ENCODE measurements at places on chromosomes 1 and 21.

DNA sequence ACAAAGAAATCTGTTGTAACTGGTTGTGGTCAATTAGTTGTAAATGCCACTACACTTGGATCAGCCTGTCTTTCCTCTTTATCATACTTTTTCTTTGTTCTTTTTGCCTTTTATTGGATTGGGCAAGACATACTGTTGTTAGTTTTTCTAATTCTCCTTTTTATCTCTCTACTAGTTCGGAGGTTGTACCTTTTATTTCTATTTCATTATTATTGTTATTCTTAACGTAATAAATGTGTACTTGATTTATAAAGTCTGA is 59.2 kb downstream of the IVNS1ABP start:
- no peak for DNase-seq

DNA sequence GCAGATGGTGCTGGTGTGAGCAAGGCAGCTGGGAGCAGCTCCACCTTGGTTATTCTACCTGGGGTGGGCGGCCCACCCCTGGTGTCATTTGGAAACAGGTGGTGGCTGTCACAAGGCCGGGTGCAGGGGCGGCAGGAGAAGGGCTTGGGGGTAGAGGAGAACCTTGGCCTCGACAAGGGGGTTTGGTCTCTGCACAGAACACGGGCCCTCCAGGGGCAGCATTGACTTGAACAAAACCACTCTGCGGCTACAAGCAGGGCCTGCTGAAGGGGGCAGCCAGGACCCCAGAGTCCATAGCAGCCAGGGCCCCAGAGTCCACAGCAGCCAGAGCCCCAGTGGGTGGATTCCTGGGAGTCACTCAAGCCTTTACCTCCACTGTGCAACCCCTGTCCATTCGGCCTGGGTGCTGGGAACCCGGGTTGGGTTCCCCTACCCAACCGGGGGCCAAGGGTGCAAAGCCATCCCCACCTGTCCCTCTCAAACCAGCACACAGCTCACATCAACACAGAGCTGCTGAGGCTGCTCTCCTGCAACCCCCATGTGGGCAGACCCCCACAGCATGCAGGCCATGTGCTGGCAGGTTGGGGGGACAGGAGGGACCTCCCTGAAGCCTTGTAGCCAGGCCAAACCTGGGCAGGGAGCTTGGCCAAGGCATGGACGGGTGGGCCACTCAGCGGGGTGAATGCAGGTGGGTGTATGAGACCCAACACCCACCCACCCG is 7.7 kb downstream of the TRIM11 start:
- DNase-seq: peak; percentile 56

GRCh38 chr1:7684132-7684531 is 87.0 kb upstream of the VAMP3 start:
- DNase-seq: peak; percentile 56

DNA sequence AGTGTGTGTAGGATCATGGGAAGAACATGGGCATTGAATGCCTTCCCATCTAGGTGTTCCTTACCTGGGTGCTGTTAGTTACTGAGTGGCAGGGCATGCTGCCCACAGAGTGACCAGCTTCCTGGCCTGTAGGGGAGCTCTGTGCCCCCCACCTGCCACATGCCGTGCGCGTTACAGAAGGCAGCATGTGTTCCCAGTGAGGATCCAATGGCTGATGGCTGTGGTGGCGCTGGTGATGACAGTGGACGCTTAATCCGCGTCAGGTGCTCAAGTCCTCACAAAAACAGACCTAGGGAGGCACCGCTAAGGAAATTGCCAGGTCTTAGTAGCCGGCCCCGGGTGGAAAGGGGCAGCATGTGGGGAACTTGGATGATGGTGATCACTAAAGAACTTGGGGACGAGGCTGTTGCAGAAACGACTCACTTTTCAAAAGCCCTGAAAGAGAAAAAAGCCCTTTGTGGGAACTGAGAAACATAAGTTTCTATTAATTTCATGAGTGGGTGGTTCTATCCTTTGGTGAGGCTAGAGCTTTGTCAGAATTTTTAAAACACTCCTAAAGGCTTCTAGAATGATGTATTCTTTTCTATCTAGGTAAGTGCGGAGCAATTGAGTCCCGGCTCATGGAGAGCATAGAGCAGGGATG is 93.2 kb downstream of the PRDM2 start:
- DNase-seq: no peak

- DNase-seq: no peak
Measured at GRCh38 chr1:112027696-112028095, 38.2 kb upstream of the KCND3 start.

DNA sequence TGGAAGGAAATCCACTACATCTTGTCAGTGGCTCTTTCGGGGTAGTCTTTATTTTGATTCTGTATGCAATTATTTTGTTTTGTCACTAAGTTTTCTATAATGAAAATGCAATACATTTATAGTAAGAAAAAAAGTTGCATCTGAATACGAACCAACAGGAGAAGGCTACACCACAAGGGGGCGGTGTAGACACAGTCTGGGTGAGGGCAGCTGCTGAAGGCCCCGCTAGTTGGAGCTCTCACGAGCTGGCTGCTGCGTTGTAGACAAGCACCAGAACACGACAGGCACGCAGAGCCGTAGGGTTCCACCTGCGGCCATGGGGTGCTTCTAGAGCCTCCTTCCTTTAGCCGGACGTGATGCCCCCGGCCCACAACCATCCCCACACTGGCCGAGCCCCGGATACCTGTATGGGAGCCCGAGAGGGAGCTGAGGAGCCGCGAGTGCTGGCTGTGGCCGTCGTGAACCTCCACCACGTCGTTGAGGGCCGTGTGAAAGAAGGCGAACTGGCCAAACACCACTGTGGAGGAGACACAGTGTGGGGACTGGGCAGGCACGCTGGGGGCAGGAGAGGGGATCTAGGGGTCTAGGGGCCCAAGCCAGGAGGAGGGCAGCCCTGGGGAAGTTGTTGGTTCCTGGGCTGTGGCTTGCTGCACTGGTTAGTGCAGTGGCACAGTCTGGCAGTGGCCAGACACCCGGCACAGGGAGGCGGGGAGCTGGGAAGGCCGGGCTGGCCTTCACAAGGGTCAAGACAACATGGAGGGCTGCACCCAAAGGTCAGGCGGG is 160.8 kb downstream of the ZSCAN20 start:
- DNase-seq: peak; percentile 94

DNA sequence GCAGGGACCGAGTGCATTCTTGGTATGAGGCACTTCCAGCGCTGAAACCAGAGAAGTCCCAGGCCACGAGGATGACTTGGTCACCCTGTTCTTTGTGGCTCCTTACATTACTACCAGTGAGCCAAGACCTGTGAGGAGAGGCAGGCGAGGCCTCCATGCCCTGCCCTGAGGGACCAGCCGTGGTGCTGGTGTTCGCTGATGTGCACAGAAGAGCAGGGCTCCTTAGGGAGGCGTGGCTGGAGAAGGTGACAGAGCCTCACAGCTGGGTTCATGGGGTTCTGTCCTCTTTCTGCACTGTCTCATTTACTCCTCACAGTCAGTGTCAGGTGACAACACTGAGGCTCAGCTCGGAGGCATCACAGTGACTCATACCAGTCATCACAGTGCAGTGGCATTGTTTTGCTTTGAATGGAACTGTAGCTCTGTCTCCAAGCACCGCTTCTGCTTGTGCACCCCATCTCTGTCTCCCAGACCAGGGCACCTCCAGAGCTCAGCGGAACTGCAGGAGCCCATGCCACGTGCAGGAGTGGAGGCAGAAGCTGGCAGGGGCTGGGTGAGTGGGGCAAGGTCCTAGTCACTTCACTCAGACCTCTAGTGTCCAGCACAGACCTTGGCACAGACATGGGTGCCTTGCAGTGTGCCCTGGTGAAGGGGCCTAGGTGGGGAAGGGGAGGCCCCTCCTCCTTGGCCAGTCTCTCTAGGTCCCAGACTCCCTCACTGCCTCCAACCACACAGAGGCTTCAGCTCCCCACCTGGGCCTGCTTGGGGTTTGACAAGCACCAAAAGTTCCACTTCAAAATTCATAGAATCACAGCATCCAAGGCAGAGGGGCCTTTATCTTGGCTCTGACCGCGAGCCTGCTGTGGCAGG is 310.9 kb downstream of the MATN1 start:
- no peak for DNase-seq

- DNase-seq: no peak
Measured at GRCh38 chr1:213986020-213986924, 1.5 kb upstream of the PROX1 start.

- DNase-seq: no peak
Measured at GRCh38 chr1:224865510-224865909, 64.0 kb upstream of the DNAH14 start.

- no peak for DNase-seq
Measured at GRCh38 chr1:25902462-25902861, 3.8 kb downstream of the STMN1 start.

- no peak for DNase-seq
Measured at GRCh38 chr21:17334484-17334883, 178.4 kb upstream of the CXADR start.

- DNase-seq: peak; percentile 80
Measured at GRCh38 chr1:171141688-171142415, 43.2 kb upstream of the FMO2 start.

DNA sequence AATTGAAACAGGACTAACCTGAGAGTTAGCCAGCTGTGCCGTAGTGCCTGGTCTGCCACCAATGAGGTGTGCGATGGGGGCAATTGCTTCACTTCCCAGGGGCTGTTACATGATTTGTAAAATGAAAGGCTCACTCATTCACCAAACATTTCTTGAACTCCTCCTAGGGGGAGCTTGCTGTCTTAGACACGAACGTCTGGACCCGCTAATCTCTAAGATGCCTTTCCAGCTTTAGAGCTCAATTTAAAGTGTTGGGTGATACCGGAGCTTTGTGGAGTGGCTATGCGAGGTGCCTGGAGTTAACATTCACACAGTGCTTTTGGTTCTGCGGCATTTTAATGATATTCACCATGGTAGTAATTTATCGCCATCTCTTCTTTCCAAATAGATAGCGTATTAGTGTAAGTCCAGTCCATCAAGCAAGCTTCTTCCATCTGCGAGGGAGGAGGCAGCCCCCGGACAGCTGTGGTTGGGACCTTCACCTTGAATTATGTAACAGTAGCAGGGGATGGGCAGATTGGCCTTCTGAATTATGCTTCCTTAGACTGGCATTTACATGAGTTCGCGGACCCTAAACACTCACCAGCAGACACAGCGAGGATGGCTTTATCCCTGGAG is 179.9 kb downstream of the ADSS2 start:
- DNase-seq: no peak

DNA sequence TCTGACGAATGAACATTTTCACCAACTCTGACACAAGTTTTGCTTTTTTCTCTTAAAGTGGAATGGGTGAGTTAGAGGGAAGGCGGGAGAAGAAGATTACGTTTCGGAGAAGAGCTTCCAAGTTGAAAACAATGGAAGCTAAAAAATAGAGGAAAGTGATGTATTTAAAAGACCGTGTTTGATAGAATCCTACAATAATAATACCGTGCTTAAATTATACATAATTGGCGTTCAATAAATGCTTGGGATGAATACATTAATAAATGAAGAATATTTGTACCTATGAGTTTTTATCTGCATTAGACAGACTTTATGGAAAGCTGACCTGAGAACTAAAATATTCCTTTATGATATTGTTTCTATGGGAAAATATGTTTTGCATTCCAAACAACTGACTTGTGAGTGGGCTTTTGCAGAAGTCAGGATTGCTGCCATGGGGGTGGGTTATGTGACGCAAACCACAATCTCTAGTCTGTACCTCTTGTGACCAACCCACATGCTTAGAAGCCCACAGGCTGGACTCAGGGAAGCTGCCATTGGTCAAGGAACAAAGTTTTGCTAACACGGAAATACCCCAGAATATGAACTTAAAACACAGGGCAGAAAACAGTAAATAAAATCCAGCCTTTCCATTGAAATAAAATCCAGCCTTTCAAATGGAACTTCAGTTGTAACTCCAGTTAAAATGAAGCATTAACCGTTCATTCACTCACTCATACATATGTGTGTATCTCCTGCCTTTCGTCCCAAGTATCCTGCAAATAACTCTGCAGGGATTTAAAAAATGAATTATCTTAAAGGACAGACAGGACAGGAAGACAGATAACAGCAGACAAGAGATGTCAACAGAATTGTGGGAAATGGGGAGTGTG is 21.3 kb upstream of the ATF3 start:
- no peak for DNase-seq

- no peak for DNase-seq
Measured at GRCh38 chr21:33993286-33994231, 78.0 kb upstream of the ATP5PO start.

DNA sequence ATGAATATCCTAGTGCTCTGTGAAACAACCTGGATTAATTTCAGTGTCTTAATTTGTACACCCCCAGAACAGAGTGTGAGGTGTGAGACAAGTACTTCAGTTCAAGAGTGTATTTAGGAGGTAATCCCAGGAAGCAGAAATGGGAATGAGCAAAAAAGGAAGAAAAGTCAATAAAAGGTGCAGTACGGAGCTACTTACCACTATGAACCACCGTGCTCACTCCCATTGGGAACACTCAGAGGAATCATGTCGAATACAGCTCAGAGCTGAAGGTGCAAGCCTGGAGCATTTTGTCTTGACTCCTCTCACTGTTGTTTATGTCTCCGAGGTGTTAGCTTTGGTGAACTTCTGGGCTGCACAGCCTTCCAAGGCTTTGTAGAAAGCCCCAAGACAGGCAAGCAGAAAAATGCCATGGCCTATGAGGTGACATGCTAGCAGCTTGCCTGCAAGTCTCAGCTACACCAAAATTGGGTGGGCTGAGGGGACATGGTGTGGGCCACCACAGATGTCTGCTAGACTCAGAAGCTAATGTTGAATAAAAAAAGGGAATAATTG is 7.4 kb upstream of the SVBP start:
- no peak for DNase-seq

GRCh38 chr1:10657088-10657847 is 139.2 kb downstream of the CASZ1 start:
- no peak for DNase-seq

DNA sequence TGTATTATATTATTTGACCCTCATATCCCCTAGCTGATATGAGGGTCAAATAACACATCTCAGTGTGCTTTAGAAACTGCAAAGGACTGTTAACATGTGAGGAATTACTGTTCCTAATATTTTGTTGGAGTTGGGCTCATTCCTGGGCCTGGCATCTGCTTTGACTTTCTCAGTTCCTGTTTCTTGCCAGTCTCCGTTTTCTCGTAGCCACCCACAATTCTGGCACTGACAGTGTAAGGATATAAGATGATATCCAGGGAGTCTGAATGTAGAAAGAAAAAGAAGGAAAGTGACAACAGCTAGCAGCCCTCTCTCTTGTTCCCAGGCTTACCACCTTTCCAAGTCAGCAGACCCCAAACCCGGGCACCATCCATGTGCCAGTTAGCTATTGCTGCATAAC is 54.4 kb upstream of the SCMH1 start:
- no peak for DNase-seq

- DNase-seq: no peak
Measured at GRCh38 chr21:33886321-33886720, 29.3 kb downstream of the ATP5PO start.

DNA sequence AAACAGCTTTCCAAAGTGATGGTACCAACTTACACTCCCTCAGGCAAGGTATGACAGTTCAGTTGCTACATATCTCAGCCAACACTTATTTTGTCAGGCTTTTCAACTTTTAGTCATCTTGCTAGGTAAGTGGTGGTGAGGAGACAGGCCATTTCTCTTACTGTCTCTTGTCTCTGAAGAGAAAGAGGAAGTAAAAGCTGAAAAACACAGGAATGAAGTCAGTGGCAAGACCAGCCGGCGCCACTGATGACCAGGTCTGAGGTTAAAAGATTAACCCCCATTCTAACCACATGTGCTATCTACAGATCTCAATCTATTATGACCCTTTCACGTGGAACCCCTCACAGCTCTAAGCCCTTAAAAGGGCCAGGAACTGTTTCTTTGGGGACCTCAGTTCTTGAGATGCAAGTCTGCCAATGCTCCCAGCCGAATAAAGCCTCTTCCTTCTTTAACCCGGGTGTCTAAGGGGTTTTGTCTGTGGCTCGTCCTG is 4.2 kb downstream of the ADCY10 start:
- no peak for DNase-seq
